ENCODE measurements at places on chromosomes 2 and 18. TPM values are rescaled to one million over a fixed set of nuclear protein-coding genes. Genes with fewer than 3 reads are reported as not detected.

The GRHL1 gene
- 0.61 TPM for polyA plus RNA-seq

GRCh38 chr2:27378096-27378808 lies 2.3 kb downstream of the ZNF513 start:
- peak; percentile 40 for DNase-seq

- DNase-seq, result no peak
Measured at GRCh38 chr2:5290900-5291546, 401.2 kb upstream of the SOX11 start.

DNA sequence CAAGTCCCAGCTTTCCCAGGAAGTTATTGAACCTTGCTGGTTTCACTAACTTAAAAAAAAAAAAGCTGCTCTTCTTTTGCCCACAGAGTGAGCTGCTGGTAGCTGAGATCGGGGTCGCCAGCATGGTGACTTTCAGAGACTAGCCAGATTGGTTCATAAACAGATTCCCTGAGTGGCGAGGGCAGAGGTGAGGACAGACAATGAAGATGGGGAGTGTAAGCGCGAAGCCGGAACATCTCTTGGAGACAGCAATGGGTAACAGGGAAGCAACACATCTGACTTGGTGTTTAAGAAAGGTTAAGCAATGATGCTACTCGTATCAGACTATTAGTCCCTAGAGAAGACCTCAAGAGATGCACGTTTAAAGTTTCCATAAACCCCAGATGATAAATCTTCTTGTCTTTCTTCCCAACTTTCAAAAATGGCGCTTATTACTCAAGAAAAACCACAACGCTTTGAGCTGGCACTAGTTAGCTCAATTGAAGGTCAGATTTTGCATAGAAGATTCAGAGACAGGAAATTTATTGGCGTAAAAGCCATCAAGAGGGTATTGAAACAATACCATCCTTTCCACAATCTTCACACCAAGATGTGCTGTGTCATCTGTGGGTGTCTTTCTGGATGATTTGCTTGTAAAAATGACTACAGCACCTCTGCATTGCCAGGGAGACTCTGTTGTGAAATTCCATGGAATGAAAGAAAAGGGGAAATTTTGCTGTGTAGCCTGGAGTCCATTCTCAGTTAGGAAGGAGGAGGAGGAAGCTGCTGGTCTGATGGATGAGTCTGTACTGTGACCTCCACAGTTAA lies 193.1 kb upstream of the CXCR4 start:
- DNase-seq, result no peak

- DNase-seq, result no peak
Measured at GRCh38 chr2:152650768-152651371, 66.4 kb downstream of the PRPF40A start.

- peak; percentile 69 for DNase-seq
Measured at GRCh38 chr2:224584785-224585210, 365 bp downstream of the CUL3 start.

- DNase-seq, result peak; percentile 50
Measured at GRCh38 chr2:119028327-119029174, 86.6 kb downstream of the MARCO start.

GRCh38 chr2:1603059-1603458 lies 141.3 kb downstream of the PXDN start:
- DNase-seq, result no peak

- DNase-seq, result peak; percentile 28
Measured at GRCh38 chr2:62304429-62305417, 108.8 kb downstream of the B3GNT2 start.

The DYNAP gene
- not detected for polyA plus RNA-seq

DNA sequence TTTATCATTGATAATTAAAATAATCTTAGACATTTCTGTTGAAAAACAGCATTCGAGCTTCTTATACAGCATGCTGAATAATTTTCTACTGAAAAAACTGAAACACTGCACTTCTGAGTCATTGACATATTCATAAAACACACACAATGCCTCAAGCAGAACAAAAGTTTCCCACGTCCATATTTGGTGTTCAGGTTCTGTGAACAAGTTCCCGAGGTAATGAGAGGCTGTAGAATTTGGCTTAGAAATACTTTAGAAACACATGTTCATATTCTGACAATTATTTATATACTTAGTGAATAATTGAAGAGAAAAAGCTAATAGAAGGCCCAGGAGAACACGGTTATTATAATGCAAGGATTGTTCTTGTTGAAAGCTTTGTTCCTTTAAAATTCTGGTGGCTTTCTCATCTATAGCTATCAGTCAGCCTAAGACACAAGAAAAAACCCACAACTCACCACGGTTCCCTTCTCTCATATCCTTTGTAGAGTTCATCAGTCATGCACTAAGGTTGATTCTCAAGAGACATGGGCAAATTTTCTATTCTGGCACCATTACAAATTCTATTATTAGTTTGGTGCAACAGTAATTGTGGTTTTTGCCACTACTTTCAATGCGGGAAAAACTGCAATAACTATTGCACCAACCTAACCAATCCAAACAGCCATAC lies 194.4 kb downstream of the TMX3 start:
- peak; percentile 45 for DNase-seq

- DNase-seq, result no peak
Measured at GRCh38 chr2:160694221-160694620, 200.6 kb upstream of the RBMS1 start.

DNA sequence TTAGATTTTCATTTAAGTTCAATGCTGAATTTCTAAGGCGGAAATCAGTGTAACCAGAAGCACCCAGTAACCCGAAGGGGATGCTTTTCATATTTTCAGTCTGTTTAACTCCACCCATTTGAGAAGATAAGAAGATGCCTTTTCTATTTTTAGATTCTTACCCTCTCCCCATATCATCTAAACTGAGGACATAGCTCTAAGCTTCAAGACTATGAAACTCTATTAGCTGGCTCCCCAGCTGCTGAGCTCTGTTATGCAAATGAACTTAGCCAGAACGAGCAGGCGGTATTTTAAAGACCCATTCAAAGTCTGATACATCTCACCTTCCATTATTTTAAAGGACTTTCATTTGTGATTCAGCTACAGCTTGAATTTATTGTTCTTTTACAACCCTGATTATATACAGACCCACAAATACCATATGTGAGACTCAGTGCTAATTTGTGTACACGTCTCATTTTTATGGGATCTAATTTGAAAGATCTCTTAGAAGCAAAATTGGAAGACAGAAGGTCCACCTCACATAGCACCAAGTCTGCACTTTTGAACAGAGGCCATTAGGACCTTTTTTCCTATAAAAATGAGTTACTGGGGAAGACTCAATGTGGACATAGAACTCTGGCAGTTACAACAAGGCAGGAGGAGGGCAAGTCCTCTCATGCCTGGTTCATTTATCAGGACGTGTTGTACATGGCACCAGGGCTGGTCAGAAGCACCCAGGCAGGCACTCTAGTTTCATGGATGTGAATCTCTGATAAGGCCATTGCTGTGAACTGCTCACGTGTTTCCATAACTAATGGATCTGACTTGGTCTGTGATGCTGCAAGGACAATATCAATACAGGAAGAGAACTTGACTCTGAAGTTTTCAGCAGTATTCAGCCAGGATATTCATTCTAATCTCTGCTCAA lies 16.3 kb downstream of the CDC42EP3 start:
- no peak for DNase-seq

DNA sequence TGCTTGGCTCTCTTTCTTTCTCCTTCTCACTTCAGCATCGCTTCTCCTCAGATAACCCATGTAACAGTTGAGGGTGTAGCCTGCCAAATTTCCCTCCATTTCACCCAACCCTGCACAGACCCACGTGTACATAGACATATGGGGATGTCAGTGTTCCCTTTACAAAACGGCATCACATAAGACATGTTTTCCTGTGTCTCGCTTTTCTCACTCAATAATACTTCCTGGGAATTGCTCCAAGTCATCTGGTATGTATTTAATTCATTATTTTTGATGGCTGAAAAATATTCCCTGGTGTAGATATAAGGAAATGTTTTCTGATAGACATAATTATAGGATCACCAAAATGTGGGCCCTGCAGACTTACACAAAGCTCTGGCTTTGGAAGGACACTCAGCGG lies 176.8 kb downstream of the LOXHD1 start:
- DNase-seq, result no peak

- DNase-seq, result no peak
Measured at GRCh38 chr2:230578106-230578505, 134.5 kb upstream of the CAB39 start.

GRCh38 chr2:231007286-231008098 lies 11.6 kb downstream of the SPATA3 start:
- DNase-seq, result no peak

The PLB1 gene
- polyA plus RNA-seq, result 0.25 TPM

The ASTL gene
- not detected for polyA plus RNA-seq

The MROH2A gene
- polyA plus RNA-seq, result not detected

DNA sequence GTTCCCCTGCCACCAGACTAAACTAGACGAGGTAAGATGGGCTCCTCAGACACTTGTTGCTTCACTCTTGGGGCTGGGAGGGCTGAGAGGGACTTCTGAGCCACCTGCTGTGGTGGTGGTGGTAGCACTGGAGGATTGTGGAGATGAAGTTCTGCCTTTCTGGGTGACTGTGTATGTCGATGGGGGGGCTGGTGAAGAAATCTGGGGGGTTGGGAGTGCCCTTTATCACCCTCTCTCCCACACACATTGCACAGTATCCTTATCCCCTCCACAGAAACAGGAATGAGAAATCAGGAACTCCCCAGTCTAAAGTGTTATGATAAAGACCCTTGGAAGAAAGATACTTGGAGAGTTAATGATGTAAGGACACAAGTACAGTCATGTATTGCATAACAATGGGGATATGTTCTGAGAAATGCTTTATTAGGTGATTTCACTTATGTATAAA lies 38.5 kb downstream of the HK2 start:
- peak; percentile 47 for DNase-seq

The LIMS2 gene
- polyA plus RNA-seq, result 30.4 TPM

The CMPK2 gene
- 0.11 TPM for polyA plus RNA-seq
